ENCODE measurements at places on chromosomes 1 and 21.

- no peak for DNase-seq
Measured at GRCh38 chr1:222048094-222048595, 306.3 kb upstream of the DUSP10 start.

DNA sequence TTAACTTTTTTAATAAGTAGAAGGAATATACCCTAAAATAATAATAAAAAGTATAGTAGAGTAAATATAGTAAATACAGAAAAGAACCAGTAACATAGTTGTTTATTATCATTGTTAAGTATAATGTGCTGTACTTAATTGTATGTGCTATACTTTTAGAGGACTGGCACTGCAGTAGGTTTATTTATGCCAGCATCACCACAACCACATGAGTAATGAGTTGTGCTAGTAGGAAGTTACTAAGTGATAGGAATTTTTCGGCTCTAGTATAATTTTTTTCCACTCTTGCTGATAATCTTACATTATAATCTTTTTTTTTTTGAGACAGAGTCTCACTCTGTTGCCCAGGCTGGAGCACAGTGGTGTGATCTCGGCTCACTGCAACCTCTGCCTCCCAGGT, 71.6 kb downstream of the IVNS1ABP start:
- no peak for DNase-seq

- no peak for DNase-seq
Measured at GRCh38 chr1:68164918-68165317, 67.4 kb downstream of the WLS start.

- no peak for DNase-seq
Measured at GRCh38 chr21:30153697-30154340, 12.8 kb downstream of the CLDN17 start.

GRCh38 chr1:154970631-154971340, at the start of gene SHC1:
SHC1 (minus strand) TSS chr1:154970747; CDS start chr1:154970526, 221 bp downstream.
- peak; percentile 90 for DNase-seq

DNA sequence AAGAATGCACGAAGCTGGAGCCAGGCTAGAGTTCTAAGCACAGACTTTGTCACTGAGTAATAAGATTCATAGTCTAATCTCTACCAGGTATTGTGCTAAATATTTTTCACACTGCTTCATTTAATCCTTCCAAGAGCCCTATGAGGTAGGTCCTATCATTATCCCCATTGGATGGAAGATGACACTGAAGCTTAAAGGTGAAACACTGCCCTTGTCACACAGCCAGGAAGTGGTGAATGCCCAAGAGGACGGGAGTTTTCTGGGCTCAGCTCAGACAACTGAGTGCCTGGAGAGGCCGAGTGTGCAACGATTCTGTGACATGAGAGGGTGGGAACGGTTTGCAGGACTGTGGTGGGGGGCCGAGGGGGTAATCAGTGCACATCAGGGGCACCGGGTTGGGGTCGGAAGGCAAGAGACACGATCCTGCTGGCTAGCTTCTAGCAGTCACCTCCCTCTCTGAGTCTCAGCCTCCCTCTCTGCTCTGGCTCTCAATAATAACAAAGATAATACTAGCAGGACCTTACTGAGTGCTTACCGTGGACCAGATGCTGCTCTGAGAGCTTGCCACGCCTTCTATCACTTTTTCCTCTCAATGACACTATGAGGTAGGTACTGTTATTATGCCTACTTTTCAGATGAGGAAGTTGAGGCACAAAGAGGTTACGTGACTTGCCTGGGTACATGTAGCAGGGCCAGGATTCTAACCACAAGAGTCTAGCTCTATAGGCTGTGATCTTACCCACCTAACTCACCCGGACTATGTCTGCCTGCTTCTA, 12.4 kb downstream of the KCNQ4 start:
- DNase-seq, result no peak

- DNase-seq, result no peak
Measured at GRCh38 chr1:63877021-63877767, 103.4 kb downstream of the ROR1 start.

DNA sequence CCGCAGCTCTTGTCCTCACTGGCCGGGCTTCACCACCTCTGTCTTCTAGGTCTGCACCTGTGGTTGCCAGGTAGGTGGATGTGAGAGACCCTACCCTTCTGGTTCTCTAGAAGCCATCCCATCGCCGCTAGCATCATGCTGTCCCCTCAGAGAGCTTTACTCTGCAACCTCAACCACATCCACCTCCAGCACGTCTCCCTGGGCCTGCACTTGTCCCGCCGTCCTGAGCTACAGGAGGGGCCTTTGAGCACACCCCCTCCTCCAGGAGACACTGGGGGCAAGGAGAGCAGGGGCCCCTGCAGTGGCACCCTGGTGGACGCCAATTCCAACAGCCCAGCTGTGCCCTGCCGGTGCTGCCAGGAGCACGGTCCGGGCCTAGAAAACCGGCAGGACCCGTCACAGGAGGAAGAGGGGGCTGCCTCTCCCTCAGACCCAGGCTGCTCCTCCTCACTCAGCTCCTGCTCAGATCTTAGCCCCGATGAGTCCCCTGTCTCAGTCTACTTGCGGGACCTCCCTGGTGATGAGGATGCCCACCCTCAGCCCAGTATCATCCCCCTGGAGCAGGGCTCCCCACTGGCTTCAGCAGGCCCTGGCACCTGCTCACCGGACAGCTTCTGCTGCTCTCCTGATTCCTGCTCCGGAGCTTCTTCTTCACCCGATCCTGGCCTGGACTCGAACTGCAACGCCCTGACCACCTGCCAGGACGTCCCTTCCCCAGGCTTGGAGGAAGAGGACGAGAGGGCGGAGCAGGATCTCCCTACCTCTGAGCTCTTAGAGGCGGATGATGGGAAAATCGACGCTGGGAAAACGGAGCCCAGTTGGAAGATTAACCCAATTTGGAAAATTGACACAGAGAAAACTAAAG, 1.2 kb downstream of the RUSC1 start:
- no peak for DNase-seq

DNA sequence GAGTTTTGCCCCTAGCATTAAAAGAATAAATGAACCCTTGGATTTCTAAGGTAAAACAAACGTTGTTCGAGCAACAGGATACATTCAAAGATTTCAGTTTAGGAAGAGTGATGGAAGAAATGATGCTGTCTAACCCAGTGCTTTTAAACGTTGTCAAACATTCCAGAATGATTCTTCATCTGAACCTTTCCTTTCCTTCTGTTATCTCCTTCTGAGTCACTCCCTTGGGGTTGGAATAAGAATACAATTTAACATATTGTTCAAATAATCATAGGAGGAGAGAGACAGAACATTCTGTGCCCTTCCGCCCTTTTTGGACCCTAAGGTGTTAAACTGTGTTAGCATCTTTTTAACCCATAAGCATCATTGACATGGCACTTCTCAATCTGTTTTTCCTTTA, 61.1 kb upstream of the RCOR3 start:
- DNase-seq, result no peak

GRCh38 chr1:228316589-228317387, 89.8 kb downstream of the TRIM11 start:
- DNase-seq, result no peak

DNA sequence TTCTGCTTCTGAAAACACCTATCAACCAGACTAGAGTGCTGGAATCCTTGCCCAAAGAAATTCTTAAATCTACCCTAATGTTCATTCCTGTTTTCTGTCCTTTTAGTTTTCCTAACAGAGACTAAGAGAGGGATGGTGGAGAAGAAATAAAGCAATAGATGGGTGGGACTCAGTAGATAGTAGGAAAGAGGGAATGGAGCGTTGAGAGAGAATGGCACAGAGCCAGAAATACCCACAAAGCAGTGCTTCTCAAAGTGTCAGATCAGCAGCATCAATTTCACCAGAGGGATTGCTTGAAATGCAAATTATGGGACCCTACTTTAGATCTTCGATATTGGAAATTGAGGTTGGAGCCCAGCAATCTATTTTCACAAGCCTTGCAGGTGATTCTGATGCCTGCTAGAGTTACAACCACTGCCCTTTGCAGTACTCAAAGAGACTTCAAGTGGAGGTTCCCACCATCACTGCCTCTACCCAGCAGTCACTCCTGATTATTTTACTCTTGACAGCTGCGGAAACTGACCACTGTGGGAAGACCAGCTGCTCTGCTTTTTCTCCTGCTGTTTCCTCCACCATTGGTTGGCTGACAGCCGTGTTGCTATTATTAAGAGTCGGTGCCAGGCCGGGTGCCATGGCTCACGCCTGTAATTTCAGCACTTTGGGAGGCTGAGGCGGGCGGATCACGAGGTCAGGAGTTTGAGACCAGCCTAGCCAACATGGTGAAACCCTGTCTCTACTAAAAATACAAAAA, 11.4 kb upstream of the PRPF3 start:
- no peak for DNase-seq

DNA sequence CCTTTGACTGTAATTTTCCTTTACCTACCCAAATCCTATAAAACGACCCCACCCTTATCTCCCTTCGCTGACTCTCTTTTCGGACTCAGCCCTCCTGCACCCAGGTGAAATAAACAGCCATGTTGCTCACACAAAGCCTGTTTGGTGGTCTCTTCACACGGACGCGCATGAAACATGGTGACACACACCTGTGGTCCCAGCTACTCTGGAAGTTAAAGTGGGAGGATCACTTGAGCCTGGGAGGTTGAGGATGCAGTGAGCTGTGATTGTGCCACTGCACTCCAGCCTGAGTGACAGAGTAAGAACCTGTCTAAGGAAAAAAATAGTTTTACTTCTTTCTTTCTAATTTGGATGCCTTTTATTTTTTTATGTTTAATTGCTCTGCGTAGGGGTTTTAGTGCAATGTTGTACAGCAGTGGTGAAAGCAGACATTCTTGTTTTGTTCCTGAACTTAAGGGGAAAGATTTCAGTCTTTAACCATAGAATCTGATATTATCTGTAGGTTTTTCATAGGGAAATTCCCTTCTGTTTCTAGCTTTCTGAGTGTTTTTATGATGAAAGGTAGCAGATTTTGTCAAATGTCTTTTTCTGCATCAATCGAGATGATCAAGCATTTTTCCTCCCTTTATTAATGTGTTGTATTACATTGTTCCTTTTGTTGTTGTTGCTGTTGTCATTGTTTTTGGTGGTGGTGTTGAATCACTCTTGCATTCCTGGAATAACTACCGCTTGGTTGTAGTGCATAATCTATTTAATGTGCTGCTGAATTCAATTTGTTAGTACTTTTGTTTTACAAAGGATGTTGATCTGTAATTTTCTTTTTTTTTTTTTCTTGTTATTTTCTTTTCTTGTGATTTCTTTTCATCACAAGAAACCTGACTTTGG, 497.4 kb downstream of the DISC1 start:
- DNase-seq, result no peak

DNA sequence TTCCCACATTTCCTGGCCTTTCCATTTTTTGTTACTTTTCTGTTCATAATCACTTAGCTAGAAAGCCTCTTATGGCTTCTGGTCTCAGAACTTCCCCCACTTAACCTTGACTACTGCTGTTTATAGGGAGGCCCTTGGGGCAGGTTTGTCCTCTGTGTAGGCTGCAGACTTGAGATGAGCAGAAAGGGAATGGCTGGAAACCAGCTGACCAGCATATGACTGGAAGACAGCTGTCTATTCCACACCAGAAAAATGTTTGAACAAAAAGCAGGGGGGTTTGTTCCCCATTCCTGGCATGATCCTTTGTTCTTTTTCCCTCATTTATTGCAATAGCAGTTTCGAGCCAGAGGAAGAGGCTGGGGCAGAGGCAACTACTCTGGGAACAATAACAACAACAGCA, 4.9 kb upstream of the SH3D21 start:
- no peak for DNase-seq

DNA sequence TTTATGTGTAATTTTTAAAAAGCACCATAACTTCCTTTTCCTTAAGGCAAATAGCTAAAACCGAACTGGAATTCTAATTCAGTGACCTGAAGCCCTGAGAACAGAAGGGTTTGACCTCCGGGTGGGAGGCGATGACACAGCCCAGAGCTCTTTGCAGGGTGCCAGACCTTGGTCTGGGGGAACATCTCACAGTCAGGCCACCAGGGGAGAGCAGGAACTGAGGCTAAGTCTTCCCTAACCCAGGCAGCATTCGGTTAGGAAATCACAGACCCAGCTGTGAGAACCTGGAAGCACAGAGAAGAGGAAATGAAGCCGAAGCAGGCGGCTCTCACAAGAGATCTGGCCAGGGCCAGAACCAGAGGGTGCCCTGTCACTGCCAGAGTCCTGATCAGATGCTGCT, 444.8 kb downstream of the TTLL7 start:
- DNase-seq, result no peak

- DNase-seq, result no peak
Measured at GRCh38 chr21:24705201-24705600, 902.1 kb downstream of the MRPL39 start.

- no peak for DNase-seq
Measured at GRCh38 chr1:71630073-71630472, 549.2 kb upstream of the ZRANB2 start.

DNA sequence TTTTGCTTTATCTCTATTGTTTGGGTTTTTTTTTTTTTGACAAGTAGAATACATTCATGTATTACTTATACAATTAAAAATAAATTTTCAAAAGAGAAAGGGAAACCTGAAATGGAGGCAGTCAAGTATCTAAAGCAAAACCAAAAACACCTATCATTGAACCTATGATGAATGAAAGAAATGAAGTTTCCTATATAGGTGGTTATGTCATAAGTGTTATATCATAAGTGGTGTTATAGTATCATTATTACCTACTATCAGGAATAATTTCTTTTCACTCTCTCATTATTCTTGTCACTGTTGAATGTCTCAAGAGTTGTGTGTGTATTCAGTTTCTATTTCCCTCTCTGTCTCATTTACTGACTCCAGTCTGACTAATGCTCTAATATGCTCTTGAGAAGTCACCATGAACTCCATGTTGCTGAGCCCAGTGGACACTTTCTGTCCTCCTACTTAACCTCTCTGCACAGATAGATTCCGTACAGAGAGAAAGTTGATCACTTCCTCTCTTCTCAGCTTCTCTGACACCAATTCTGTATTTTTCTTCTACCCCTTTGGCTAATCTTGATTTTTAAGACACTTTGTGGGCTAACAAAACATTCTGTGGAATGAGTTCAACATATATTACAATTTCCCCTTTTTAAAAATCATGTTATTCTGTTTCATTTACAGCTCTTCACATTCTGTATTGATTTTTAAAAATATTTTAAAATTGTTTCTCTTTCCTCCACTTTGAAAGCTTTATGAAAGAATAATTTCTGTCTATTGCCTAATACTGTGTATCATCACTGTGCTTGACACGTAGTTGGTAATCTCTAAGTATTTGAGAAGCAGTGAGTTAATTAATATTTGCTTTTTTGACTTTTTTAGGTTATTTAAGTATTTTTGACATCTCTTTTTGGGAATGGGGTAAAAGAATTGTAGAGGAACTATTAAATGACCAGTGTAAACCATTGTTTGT, 50.1 kb downstream of the RASAL2 start:
- DNase-seq, result no peak

GRCh38 chr1:184022668-184023067, 14.9 kb downstream of the COLGALT2 start:
- no peak for DNase-seq

GRCh38 chr21:36186506-36187399, 30.1 kb downstream of the DOP1B start:
- no peak for DNase-seq

GRCh38 chr21:42208801-42209490, 10.0 kb upstream of the ABCG1 start:
- no peak for DNase-seq

DNA sequence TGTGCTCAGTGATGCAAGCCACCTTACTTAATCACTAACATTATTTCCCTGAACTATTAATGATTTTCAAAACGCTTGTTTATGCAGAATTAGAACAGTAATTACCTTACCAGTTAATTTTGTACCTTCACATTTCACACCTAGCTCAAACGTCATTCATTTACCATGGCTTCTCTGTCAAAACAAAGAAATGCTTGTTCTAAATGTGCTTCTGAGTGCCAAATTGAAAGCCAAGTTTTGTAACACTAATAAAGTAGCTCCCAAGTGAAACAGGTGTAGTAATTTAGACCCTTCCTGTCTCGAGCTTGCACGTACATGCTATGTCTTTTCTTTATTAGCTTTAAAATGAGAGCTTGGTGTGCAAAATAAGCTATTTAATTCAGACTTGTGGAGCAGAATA, 533.7 kb upstream of the PKN2 start:
- no peak for DNase-seq

Measured in H1 (cell line).